ENCODE measurements at places on chromosomes 13 and 19.

DNA sequence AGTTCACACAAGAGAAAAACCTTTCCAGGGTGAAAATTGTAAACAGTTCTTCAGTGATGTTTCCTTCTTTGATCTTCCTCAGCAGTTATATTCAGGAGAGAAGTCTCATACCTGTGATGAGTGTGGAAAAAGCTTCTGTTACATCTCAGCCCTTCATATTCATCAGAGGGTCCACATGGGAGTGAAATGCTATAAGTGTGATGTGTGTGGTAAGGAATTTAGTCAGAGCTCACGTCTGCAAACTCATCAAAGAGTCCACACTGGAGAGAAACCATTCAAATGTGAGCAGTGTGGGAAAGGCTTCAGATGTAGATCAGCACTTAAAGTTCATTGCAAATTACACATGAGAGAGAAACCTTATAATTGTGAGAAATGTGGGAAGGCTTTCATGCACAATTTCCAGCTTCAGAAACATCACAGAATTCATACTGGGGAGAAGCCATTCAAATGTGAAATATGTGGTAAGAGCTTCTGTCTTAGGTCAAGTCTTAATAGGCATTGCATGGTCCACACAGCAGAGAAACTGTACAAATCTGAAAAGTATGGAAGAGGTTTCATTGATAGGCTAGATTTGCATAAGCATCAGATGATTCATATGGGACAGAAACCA, 6.9 kb downstream of the ZNF222 start:
- DNase-seq: no peak

DNA sequence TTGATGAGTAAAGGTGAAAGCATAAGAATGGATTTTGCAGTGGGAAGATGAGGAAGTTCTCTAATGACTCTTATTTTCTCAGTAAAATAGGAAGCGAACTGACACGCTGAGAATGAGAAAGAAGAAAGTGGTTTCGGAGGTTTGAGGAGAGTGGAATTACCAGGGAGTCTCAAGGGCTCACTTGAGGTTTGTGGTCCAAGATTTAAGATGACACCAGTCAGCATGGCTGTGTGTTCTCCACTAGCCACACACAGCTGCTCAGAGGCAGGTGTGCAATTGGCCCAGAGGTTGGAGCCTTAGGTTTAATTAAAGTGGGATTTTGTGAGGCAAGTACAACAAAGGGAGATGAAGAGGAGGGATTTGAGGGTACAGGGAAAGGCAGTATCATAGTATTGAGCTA, 99.6 kb upstream of the NBEA start:
- no peak for DNase-seq

GRCh38 chr13:27371932-27372331, 52.5 kb upstream of the GTF3A start:
- DNase-seq: no peak

DNA sequence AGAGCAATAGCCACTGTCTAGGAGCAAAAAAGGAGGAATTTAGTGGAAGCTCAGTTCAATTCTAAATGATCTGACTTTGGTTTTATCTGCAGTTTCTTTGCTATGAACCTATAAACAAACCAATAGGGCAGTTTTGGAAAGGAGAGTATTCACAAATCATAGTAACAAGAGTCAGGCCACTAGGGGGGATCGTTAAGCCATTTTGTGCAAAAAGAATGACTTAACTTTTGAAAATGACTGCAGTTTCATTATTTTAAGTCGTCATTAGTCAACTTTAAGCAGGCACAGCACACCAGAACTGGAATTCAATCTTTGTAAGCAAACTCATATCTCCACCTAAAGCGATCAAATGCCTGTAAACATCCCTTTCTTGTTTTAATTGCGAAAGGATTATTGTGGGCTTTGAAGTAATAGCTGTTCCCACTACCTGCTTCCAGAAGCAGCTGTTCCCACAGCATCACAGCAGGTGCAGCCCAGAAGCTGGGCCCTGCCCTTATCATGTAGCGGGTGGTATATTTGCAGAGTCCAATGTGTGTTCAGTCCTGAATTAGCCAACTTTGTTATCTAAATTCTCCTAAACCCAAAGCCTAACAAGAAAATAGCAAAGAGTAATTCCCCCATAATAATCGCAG, 51.5 kb downstream of the SOX21 start:
- DNase-seq: peak; percentile 51

- DNase-seq: peak; percentile 28
These were observed 1146.2 kb upstream of the SPRY2 start for GRCh38 chr13:81487151-81487550.

DNA sequence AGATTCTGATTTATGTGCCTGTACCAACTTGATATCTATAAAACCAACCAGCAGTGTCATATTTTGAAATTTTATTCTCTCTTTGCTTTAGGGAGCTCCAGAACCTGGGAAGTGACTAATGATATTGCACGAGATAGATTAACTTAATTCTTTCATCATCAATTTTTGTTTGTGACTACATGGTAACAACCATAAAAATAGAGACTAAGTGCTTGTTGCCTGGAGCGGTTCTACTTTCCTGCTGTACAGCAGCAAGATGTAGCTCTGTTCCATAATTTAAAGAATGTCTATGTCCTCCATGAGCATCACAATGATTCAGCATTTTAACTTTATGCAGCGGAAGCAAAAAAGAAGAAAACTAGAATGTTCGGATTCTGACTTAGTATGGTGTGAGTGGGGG, 275.6 kb downstream of the KLF5 start:
- no peak for DNase-seq

- DNase-seq: no peak
These were observed 144.3 kb upstream of the FREM2 start for GRCh38 chr13:38542601-38543000.

DNA sequence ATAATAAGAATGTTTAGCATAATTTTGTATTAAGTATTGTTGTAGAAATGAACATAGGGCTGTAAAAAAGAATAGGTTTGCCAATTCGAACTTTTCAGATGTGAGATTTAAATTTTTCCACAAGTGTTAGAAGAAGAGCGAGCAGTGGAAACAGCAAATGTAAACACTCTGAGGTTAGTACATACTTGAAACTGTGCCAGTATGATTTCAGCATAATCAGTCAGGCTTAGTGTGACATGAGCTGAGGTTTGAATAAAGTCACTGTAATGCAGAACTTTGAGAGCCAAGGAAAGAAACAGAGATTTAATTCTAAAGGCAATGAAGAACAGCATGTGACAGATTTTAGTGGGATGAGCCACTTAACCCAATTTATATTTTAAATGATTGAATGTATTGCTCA, 2166.4 kb downstream of the PCDH9 start:
- DNase-seq: no peak

GRCh38 chr13:105908586-105908985, 626.9 kb downstream of the EFNB2 start:
- DNase-seq: no peak

DNA sequence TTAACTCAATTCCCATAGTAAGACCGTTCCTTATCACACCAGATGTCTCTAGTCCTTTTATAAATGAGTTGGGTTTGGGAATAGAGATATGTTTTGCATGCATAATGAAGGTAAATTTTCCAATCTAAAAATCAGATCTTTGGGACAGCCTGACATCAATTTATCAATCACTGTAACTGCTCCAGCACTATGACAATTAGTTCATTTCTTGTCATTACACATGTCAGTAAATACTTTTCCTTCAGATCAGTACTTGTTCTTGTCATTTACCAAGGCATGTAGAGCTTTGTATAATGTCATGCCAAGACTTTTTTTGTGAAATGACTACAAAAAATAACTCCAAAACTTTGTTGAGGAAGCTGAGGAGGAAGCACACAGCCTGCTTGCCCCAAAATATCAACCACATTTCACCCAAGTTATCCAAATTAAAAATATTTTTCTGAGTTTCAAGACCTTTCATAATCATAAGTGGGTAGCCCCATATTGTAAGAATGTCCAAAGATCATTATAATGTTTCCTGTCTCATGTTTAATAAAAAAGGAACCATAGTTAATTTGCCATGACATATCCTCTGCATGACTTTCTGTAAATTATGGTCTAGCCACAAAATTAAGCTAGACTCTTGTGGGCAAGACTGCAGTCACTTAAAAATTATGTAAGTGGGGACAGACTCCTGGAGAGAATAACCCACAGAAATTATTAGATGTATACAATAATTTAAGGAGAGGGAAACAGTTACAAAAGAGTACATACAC, 586.8 kb downstream of the TBC1D4 start:
- no peak for DNase-seq

GRCh38 chr13:22111152-22111783, 440.4 kb downstream of the FGF9 start:
- DNase-seq: no peak

DNA sequence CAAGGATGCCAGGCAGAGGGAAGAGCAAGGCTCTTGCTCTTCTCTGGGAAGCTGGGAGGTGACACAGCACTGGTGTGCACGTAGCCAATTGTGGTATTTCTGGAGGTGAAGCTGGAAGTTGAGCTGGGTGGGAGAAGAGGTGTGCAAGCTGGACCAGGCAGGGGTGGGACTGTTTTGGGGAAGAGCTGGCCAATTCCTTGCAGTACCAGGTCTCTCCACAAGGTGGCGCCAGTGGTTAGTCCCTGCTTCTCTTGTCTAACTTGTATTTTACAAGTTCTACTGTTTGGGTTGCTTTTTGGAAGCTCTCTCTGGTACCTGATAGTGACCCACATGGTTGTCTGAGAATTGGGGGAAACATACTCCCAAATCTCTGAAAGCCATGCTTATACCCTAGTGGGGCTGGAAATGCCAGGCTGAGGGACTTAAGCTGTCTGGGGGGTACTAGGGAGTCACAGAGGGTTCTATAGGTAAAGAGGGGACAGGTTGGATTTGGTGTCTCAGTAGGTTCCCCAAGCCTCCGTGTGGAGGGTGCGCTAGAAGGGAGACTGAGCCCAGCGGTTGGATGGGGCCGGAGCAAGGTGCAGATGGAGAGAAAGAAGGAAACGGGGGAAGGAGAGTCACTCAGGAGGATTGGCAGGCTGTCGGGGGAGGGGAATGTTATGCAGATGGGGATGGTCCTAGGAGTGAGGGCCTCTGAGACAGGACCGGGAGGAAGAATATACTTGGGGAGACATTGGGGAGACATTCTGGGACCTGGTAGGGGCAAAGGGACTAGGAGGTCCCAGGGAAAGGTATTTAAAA, 3.0 kb downstream of the HPN start:
- no peak for DNase-seq

GRCh38 chr13:62278271-62278670, 862.6 kb upstream of the PCDH20 start:
- no peak for DNase-seq

DNA sequence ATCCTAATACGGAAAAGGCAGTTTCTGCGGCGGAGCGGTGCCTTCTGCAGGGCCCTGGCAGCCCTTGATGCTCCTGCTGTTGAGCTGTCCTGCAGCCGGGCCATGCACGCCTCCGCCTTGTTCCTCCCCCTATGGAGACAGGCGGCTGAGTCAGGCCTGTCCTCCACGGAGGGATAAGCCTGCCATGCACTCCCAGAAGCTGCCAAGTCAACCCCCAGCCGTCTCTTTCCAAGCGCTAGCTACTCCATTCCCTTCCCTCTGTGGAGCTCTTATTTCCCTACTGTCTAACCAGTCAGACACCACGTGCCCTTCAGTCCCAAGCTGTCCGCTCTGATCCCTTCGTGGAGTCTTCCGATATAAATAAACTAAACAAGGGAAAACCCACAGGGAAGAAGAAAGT, 197.0 kb downstream of the COL4A1 start:
- no peak for DNase-seq

GRCh38 chr13:44651209-44651608, 75.1 kb upstream of the TSC22D1 start:
- no peak for DNase-seq

- peak; percentile 86 for DNase-seq
These were observed 1.1 kb downstream of the ARHGEF1 start for GRCh38 chr19:41883821-41884733.

- no peak for DNase-seq
These were observed 2.1 kb downstream of the EDNRB start for GRCh38 chr13:77916488-77916887.

GRCh38 chr13:102197193-102197592, 204.7 kb downstream of the FGF14 start:
- no peak for DNase-seq

- no peak for DNase-seq
These were observed 73.2 kb upstream of the MBNL2 start for GRCh38 chr13:97148894-97149293.

- no peak for DNase-seq
These were observed 34.9 kb upstream of the MLNR start for GRCh38 chr13:49185264-49185663.

DNA sequence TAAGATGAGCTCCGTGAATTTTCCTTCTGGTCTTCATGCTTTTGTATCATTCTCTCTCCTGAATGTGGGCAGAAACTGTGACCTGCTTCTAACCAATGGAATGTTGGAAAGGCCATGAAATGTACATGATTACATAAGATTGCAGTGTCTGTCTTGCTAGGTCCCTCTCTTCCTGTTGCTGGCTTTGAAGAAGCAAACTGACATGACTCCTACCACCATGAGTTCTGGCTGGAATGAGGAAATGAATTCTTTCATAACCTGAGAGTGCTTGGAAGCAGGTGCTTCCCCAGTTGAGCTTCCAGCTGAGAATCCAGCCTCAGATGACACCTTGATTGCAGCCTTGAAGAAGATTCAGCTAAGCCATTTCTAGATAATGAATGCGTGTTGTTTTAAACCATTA, 275.0 kb upstream of the MIR17HG start:
- DNase-seq: no peak

GRCh38 chr19:47370045-47370611, 21.0 kb downstream of the DHX34 start:
- no peak for DNase-seq

DNA sequence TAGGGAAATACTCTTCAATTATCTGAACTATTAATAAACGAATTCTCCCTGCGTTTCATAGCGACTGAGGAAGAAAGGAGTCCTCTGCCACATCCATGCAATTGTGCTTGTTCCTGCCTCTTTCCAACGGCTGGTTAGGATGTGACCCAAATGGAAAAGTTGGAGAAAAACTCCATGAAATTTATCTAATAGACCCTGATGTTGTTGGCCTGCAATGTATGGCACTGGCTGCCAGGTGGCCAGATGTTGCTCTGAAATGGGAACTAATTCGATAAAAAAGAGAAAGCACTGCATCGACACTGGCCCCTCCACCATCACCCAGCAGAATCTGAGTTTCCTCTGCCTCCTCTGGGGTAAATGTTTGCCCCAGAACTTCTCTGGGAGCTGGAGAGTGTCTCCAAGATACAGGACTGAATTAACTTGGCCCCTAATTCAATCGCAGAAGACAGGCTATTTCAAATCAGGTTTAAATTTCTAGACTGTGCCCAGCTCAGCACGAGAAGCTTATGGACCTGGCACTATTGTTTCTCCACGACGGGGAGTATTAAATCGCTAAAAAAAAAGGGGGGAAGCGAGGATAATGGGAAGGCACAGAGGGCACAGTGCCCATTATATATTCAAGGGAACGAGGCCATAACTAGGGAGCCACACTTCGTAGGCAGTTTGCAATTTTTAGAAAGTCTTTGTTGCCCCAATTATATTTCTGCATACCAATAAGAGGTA, 103.9 kb downstream of the ZIC5 start:
- DNase-seq: no peak
